ENCODE measurements at places on chromosomes 5 and 9.

GRCh38 chr9:92634712-92635605 is 35.0 kb downstream of the IPPK start:
- peak; percentile 44 for DNase-seq

DNA sequence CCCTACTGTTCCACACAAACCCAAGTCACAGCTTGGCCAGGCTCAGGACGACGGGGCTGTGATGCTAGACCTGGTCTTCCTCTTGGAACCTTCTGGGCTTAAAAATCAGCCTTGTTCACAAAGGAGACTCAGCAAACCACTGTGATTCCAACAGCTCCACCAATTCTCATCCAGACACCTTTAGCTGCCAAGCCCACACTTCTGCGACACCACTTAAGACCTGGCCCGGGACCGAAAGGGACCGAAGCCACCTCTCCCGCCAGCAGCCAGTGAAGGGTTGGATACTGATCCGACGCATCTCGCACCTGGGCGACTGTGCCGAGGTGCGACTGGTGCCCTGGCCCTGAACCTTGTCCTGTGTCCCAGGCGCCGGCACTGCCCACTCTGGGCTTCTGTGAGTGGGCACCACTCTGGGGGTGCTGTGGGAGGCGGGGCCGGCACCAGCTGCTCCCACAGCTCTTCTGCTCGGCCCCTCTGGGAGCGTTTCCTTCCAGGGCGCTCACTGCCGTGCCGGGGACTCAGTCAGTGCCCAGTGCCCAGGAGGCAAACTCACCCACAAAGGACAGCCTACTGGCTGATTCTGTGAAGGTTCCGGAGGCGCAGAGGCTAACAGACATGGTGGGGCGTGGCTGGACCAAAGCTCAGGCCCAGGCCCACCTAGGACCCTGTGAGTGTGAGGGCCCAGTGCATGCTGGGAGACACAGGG is 50.9 kb downstream of the EXD3 start:
- DNase-seq, result peak; percentile 15

GRCh38 chr9:110309681-110310080 is 28.0 kb downstream of the TXNDC8 start:
- DNase-seq, result no peak

- no peak for DNase-seq
These were observed 96.5 kb downstream of the SMIM23 start for GRCh38 chr5:171882118-171882517.

GRCh38 chr9:21428235-21428634 is 12.0 kb upstream of the IFNA1 start:
- DNase-seq, result no peak

- no peak for DNase-seq
These were observed 102.1 kb upstream of the SSBP2 start for GRCh38 chr5:81853030-81853357.

DNA sequence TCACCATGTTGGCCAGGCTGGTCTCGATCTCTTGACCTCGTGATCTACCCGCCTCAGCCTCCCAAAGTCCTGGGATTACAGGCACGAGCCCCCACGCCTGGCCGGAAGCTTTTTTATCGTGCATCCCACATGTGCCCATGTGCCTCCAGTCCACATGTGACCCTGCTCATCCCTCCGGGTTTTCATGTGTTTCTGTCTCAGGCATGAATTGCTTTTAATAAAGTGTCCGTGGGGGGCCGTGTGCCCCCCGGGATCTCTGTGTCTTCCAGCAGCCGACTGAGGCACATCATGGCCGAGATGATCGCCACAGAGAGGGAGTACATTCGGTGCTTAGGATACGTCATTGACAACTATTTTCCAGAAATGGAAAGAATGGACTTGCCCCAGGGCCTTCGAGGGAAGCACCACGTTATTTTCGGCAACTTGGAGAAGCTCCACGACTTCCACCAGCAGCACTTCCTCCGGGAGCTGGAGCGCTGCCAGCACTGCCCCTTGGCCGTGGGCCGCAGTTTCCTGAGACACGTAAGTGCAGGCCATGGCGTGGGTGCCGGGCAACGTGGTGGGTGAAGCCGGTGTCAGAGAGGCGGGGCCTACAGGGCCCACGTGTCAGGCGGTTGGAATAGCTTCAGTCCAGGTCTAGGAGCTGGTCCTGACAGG is 22.1 kb upstream of the LRRC14B start:
- no peak for DNase-seq

DNA sequence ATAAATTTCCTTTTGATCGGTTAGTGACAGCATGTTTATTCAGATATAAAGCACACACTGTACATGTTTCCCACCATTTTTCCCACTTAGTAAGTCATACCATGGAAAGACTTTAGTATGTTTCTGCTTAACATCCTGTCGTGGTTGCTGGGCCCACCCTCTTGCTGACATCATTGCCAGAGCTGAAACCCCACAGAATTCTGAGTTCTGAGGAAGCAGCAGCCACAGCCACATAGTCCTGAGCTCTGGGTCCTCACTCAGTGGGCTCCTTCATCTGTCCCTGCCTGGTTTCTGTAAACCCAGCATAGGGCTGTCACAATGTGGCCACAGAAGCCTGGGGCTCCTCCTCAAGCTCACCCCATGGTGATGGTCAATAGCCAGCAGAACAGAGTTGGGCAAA is 441.5 kb downstream of the ENC1 start:
- DNase-seq, result no peak

- DNase-seq, result no peak
These were observed 150.6 kb downstream of the ERCC6L2 start for GRCh38 chr9:96025995-96026602.

GRCh38 chr5:39253196-39253595 is 33.8 kb upstream of the FYB1 start:
- DNase-seq, result no peak

GRCh38 chr5:64158827-64159226 is 6.8 kb upstream of the RNF180 start:
- no peak for DNase-seq

GRCh38 chr5:135234666-135235401 is 164.2 kb downstream of the MACROH2A1 start:
- DNase-seq, result no peak

DNA sequence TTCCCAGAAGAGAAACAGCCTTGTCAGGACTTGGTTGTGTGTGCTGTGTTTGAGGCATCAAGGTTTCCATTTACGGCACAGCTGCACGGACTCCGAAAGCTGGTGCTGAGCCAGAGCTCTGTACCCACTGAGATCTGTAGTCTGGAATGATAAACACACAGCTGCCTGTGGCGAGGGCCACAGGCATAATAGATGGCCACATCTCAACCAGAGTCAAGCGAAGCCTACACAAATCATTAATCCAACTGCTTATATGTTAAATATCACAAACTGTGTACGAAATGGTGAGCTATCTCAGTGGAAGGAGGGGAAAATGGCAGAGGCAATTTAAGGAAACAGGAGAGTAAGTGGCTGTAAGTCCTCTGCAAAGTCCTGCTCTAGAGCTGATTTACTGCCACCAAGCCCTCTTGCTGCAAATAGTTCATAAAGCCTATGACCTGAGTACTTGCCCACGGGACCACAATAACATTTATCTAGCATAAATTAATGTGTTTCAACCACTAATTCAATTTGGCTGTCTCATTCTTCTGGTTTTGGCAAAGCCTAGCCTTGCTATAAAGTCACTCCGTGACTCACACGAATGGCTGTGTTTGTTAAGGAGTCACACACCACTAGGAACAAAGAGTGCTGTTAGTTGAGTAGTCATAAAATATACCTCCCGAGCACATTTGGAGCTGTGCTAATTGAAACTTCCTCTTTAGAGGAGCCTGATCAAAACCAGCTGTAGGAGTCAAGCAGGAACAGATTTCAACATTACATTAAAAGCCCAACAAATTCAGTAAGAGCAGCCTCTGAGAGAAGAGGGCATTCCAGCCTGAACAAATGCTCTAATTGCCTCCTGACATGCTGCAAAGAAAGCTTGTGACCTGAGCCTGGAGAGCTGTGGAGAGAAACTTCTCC is 738.6 kb upstream of the ZNF608 start:
- DNase-seq, result no peak

GRCh38 chr5:127930311-127930710 is 153.3 kb upstream of the SLC12A2 start:
- no peak for DNase-seq

- no peak for DNase-seq
These were observed 11.8 kb upstream of the ADAMTS2 start for GRCh38 chr5:179357031-179357430.

GRCh38 chr5:177980743-177981151 is 15.3 kb downstream of the PROP1 start:
- no peak for DNase-seq

GRCh38 chr5:78720227-78720985 is 71.8 kb upstream of the LHFPL2 start:
- DNase-seq, result no peak

GRCh38 chr5:16271851-16272250 is 92.3 kb upstream of the MARCHF11 start:
- no peak for DNase-seq

DNA sequence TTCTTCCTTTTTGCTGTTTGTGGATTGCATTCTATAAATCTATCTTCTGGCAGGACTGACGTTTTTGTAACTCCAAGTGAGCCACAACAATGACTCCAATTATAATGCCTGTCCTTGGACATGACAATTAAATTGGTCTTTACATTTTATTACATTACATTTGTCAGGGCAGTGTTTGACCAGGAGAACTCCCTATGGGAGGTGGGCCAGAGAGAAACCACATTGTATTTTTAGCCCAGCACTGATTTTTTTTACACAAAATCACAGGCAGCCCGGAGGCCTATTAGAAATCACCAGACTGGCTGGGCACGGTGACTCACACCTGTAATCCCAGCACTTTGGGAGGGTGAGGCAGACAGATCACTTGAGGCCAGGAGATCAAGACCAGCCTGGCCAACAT is 99.1 kb upstream of the SMC5 start:
- DNase-seq, result no peak

- DNase-seq, result no peak
These were observed 86.7 kb upstream of the PAM start for GRCh38 chr5:102668220-102668932.

- peak; percentile 56 for DNase-seq
These were observed at the start of the genes GBA2 and RGP1 for GRCh38 chr9:35748858-35749514. TSS of gene GBA2 (minus strand) at chr9:35749228. CDS start at chr9:35748704, 524 bp downstream. TSS of gene RGP1 (plus strand) at chr9:35749287. CDS start at chr9:35749756, 469 bp downstream.

GRCh38 chr5:15008476-15008875 is 136.9 kb upstream of the ANKH start:
- DNase-seq, result no peak

DNA sequence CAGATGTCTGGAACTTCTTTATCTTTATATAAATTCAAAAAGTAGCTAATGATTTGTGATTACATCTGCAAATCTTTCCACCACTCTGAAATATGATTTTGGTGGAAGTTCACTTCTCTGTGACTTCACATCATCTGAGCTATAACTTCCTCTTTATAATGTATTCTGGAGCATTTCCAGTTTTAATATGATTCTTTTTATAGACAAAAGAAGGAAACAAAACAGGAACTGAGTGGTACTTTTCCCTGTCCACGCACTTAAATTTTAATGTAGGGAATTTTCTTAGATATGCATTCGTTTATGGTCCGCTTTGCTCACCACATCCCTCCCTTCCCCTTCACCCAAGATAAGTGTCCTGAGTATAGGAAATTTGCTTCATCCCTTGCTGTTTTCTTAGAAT is 333.5 kb downstream of the CHSY3 start:
- no peak for DNase-seq

DNA sequence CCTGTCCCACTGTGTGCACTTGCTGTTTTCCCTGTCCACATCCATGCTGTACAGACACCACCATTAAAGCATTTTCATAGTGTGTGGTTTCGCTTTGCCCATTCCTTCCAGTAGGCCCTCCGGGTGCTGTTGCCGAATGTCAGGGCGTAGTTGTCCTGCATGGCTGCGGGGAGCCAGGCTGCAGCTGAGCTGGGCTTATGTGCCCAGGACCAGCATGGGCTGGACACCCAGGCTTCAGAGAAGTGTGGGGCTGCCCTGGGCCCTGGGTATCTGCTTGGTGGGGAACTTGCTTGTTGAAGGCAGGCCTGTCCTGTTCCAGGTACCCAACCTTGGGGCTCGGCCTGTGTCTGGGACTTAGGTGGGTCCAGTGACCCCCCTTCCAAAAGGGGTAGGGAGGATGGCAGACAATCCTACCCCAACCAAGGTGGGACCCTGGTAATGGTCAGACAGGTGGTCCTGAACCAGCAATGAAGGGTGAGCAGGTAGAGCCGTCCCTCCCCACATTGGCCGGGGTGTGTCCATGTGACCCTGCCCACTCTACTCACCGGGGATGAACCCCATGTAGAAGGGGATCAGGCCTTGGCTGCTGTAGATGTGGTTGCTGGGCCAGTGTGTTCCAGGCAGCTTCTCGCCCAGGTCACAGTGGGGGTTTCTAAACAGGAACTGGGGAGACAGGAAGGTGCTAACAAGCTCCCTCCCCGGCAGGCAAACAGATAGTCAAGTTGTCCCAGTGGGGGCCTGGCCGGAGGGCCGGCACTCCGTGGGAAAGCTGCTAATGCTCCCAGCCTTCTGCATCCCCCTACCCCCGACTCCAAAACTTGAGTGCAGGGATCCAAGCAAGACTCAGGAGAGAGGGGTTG is 2.8 kb downstream of the TUBB4B start:
- DNase-seq, result no peak

DNA sequence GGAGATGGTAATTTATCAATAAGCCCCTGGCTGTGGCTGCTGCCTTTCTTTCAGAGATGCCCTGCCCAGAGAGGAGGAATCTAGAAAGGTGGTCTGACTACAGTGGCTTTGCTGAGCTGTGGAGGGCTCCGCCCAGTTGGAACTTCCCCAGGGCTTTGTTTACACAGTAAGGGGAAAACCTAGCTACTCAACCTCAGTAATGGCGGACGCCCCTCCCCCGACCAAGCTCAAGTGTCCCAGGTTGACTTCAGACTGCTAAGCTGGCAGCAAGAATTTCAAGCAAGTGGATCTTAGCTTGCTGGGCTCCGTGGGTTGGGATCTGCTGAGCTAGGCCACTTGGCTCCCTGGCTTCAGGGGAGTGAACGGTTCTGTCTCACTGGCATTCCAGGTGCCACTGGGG is 865.4 kb upstream of the ACO1 start:
- DNase-seq, result peak; percentile 22

- DNase-seq, result peak; percentile 33
These were observed 27.7 kb downstream of the PPP3R2 start for GRCh38 chr9:101566904-101567724.

- DNase-seq, result no peak
These were observed 543.1 kb downstream of the TLE1 start for GRCh38 chr9:81146241-81146640.

All from naive thymus-derived CD8-positive, alpha-beta T cell (primary cell).